ENCODE measurements at places on chromosomes 6 and 20.

DNA sequence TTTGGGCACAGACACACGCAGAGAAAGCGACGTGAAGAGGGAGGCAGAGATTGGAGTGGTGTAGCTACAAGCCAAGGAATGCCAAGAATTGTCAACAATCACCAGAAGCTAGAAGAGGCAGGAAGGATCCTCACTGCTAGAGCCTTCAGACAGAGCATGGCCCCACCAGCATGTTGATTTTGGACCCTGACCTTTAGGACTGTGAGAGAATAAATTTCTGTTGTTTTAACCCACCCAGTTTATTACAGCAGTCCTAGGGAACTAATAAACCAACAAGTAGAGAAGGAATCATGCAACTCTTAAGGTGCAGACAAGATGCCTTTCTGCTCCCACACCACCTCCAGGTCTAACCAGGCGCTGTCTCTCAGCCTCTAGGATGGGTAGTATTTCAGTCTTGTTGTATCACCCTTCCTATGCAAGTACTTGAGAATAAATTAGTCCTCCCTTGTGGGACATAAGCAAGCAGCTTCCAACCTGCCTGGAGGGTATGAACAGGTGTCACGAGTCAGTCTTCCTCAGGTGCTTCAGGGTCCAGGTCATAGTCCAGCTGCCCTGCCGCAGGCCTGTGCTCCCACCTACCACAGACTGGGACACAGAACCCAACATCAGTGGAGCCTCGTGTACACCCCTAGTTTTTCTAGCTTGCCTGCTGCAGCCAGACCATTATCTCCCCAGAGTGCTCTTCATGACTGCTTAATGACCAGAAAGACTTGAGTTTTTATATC is 46.4 kb upstream of the CCN2 start:
- no peak for DNase-seq

- peak; percentile 28 for DNase-seq
These were observed 84.9 kb downstream of the FBXO5 start for GRCh38 chr6:152897807-152898399.

DNA sequence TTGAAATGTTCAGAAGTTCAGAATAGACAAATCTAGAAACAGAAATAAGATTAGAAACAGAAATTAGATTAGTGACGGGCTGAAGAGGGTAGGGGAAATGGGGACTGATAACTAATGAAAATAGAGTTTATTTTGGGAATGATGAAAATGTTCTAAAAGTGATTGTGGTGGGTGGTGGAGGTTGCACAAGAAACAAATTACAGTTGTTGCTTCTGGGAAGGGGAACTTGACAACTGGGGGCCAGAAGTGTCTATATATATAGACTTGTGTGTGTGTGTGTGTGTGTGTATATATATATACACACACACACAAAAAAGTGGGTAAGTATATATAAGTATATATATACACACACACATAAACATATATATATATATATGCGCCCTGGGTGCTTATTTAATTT is 86.5 kb upstream of the RREB1 start:
- DNase-seq = no peak

DNA sequence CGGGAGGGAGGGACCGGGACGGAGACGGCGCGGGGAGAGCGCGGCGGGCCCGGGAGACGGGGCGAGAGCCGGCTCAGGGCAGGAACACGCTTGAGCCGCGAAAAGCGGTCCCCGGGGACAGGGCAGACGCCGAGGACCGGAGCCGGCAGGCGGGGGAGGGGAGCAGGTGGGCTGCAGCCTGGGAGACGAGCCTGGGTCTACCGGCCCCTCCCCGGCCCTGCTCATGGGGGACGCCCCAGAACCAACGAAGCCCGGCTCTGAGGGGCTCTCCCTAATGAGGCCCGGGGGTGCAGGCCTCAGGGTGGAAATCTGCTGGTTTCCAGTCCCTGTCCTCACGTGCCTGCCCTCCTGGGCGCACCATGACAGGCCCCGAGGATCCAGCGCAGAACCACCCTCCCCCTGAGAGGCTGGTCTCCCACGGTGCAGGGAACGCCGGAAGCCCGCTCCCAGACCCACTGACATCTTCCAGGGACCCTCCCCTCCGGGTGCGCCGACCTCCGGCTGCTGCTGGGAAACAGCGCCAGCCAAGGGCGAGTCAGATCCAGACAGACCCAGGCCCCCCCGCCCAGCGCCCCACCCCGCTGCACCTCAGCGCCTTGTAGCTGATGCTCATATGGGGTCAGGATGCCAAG is 571 bp upstream of the EEF1A2 start:
- no peak for DNase-seq

DNA sequence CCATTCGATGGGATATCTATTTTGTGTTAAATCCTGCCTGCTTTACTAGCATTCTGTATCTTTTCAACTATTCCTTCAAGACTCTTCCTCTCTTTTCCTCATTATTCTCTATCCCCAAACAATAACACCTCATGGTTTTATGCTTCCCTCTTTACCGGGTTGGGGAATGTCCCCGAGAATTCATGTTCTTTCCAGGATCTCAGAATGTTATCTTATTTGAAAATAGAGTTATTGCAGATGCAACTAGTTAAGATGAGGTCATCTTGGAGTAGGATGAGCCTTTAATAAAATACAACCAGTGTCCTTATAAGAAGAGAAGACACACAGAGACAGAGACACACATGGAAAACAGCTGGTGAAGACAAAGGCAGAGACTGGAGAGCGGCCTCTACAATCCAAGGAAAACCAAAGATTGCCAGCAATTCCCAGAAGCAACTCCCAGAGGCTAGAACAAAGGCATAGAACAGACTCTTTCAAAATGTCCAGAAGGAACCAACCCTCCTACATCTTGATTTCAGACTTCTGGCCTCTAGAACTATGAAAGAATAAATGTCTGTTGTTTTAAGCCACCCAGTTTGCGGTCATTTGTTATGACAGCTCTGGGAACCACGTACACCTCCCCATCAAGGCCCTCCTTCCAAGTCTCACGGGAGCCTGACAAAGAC is 126.8 kb upstream of the TNFAIP3 start:
- no peak for DNase-seq

DNA sequence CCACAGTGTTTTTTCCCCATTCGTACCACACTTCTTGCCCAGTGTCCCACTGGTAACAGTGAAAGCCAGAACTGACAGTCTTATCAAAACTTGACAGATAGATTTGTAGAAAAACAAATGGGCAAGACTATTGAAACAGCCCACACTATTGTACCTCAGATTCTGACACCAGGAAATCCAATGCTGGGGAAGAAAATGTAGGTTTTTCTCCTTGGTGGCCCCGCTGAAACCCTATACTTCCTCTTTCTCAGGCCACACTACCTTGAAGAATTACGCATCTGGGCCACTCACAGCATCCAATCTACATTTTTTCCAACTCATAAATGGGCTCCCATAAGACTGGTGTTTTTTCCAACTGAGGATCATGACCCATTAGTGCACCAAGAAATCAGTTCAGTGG is 90.9 kb upstream of the HDDC2 start:
- DNase-seq = no peak

DNA sequence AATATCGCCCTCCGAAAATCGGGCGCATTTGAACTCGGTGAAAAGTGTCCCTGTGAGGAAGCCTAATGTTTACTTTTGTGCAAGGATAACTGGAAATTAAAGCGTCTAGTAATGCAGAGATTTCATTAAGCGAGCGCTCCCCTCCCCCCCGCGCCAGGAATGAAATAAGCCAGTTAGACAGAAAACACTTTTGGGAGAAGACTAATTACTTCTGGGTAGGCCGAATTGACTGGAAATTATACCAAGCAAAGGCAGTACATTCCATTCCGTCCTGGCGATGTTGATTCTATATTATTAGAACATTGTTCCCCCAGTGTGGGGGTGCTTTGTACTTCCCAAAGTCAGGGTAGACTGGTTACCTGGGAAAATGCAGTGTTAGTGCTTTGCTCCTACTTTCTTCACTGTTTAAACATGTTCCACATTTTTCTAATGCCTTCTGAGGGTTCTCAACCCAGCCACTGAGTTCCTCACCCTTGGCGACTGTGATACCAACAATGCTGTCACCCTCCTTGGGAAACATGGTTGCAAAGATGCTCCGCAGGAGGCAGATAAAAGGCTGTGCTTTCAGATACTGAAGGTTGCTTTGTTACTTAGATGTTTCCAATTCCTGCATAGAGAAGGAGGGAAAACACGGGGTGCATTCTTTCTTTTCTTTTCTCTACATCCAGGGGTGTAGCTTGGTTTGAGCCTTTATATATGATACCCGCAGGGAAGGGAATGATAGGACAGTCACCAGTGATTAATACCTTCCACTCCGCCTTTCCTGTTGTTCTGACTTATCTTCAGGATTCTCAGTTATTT is 2.6 kb downstream of the GJA1 start:
- DNase-seq = peak; percentile 62

DNA sequence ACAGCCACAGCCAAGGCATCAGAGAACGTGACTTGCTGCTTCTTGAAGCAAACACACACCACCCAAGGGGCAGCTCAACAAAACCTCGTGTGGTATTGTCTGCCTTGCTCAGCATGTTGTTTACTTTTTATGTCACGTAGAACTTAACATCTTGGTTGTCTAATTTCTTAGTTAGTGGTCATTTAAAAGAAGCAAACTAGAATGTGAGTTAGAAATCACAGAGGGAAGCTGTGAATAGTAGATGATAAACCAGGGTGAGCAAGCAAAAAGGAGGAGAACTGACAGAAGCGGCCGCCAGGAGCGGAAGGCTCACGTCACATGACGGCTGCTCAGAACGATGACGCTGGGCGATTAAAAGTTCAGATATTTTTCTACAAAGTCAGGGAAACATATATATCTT is 51.5 kb upstream of the KIF25 start:
- no peak for DNase-seq

GRCh38 chr6:147910281-147910680 is 401.8 kb downstream of the SAMD5 start:
- no peak for DNase-seq

DNA sequence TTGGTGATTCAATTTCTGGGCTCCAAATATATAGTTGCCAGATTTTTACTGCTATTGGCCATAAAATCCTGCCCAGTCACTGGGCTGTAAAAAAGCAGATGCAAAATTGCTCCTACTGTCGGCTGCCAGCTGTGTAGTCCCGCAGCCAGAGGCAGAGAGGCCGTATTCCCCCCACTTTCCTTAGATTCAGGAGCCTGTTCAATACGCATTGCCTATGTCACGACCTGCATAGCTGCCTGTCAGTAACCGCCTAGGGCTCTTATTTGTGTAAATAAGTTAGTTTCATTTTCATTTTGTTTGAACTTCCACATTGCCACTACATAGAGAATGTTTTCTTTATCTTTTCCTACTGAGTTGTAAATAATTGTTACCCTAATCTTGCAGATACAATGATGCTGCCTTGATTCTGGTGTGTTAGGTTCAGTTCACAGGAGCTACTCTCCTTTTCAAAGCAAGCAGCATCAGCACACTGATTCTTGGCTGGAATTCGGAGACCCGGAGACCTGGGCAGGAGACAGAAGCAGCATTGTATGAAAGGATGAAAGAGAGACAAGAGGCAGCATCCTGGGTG is 46.0 kb upstream of the UST start:
- DNase-seq = no peak

- DNase-seq = no peak
These were observed 301.5 kb downstream of the BMP7 start for GRCh38 chr20:56964901-56965300.

DNA sequence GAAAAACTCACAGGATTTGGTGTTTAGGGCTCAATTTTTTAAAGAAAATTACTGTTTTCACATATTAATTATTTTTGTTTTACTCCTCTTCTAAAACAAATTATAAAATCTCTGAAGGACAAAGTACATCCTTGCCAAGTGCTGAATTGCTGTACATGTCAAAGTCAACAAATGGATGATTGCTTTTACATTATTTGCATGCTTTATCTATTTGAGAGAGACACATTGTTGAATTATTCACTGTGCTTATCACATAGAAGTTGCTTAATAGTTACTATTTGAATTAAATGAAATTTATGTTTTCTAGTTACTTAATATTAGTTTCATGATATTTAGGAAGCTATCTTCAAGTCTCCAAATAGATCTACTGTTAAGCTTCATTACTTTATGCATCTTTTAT is 318.6 kb upstream of the PTCHD4 start:
- no peak for DNase-seq

DNA sequence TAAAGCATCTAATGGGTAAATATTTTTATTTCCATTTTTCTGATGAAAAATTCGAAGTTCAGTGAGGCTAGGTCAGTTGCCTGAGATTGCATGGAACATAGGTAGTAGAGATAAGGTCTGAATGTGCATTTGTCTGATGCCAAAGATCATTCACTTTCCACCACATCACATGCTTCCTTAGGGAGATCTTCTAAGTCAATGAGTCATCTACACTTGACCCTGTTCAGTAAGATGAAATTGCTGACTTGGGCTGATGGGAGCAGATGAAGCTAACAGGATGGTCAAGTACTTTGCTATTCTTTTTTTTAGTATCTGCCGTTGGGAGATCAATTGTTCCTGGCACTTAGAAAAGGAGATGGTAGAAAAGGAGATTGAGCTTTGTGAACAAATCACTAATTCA is 511.3 kb downstream of the PHF3 start:
- no peak for DNase-seq

- DNase-seq = no peak
These were observed 86.2 kb downstream of the RAMACL start for GRCh38 chr6:166500246-166500645.

DNA sequence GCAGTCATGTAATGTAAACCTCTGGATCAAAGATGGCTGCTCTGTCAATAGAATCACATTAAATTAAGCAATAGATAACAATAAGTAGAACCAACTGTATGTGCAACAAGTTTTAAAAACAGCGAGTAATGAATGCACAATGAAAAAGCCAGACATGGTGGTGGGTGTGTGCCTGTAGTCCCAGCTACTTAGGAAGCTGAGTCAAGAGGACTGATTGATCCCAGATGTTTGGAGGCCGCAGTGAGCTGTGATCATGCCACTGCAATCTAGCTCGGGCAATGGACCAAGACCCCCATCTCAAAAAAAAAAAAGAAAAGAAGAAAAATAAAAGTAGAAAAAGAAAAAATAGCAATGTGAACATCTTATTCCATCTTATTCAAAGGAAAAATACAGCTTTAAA is 558.7 kb upstream of the MMS22L start:
- no peak for DNase-seq

DNA sequence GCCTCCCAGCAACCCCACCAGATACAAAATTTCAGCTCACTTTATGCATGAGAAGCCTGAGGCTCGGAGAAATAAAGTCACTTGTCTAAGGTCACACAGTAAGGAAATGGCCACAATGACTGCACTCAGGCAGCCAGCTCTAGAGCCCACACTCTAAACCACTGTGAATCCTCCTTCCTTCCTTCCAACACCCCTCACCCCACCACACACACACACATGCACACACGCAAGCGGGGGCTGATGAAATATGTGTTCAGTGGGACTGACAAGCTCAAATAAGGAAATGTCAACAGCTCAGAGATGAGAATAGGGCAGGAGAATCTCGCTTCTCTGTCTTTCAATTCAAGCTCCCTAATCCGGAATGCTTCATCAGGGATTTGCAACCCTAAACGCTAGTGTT is 6.0 kb upstream of the BPIFA1 start:
- DNase-seq = no peak

- no peak for DNase-seq
These were observed 324.4 kb downstream of the CENPW start for GRCh38 chr6:126664271-126664670.

DNA sequence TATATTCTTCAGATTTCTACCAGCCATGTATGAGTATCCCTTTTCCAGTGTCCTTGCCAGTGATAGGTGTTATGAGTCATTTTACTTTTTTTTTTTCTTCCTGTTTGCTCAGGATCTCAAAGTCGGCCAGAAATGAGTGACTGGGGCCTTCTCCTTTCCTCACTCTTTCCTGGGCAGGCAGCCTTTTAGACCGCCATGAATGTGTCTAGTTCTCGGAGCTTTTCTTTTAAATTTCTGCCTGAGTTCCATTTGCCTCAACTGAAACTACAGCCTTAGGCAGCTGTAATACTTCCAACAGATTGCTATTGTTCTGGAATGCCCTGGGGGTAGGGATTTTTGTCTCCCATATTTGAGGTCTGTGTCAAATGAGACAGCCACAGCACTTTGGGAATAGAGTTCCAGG is 83.7 kb downstream of the STXBP5 start:
- no peak for DNase-seq

Data from left kidney (tissue), 8 donors.